Suppressor macrophage treated with lipopolysaccharide for 4 hours (primary cell): ENCODE measurements at places on chromosomes 6 and 20.

GRCh38 chr6:93746892-93747291 is 327.5 kb upstream of the EPHA7 start:
- no peak for DNase-seq

DNA sequence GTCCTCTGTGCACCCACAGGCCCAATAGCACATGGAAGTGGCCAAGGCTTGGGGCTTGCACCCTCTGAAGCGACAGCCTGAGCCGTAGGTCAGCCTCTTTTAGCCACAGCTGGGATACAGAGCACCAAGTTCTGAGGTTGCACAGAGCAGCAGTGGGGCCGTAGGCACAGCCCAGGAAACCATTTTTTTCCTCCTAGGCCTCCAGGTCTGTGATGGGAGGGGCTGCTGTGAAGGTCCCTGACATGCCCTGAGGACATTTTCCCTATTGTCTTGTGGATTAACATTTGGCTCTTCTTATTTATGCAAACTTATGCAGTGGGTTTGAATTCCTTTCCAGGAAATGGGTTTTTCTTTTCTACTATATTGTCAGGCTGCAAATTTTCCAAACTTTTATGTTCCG is 878.7 kb upstream of the MAN1A1 start:
- no peak for DNase-seq

DNA sequence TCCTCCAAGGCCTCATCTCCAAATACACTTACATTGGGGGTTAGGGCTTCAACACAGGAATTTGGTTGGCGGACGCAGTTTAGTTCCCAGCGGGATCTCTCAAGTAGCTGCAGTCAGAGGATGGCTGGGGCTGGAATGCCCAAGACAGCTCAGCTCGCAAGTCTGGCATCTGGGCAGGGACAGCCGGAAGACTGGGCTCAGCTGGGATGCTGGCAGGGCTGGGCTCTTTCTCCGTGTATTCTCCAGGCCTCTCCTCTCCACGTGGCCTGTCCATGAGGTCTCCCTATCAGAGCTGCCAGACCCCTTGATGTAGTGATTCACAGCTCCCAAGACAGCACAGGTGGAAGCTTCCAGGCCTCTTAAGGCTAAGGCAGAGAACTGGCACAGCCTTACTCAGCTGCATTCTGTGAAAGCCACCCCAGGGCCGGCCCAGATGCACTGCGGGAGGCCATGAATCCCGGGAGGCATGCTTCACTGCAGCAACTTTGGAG is 5.0 kb downstream of the FGD2 start:
- no peak for DNase-seq

DNA sequence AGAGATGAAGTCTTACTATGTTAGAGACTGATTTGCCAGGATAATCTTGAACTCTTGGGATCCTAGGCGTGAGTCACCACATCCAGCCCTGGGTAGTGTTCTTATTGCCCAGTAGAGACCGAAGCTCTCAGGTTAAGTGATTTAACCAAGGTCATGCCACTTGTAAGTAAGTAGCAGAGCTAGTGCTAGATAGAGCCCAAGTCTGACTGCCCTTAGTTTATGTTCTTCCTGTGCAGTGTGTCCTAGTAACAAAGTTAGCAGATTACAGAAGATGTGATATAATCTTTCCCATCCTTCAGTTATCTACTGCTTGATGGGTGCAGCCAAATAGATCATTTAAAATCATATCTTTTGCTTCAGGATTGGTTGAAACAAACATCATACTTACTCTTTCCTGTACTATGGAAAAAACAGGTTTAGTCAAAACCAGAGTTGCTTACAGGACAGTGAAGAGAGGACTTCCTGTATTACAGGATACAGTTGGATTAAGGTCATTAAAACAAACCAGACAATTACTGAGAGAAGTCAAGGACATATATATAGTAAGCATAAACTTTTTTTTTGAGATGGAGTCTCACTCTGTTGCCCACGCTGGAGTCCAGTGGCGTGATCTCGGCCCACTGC is 9.5 kb upstream of the PABPC1L start:
- DNase-seq: no peak

GRCh38 chr6:167093406-167093921 is 29.4 kb upstream of the CCR6 start:
- no peak for DNase-seq

DNA sequence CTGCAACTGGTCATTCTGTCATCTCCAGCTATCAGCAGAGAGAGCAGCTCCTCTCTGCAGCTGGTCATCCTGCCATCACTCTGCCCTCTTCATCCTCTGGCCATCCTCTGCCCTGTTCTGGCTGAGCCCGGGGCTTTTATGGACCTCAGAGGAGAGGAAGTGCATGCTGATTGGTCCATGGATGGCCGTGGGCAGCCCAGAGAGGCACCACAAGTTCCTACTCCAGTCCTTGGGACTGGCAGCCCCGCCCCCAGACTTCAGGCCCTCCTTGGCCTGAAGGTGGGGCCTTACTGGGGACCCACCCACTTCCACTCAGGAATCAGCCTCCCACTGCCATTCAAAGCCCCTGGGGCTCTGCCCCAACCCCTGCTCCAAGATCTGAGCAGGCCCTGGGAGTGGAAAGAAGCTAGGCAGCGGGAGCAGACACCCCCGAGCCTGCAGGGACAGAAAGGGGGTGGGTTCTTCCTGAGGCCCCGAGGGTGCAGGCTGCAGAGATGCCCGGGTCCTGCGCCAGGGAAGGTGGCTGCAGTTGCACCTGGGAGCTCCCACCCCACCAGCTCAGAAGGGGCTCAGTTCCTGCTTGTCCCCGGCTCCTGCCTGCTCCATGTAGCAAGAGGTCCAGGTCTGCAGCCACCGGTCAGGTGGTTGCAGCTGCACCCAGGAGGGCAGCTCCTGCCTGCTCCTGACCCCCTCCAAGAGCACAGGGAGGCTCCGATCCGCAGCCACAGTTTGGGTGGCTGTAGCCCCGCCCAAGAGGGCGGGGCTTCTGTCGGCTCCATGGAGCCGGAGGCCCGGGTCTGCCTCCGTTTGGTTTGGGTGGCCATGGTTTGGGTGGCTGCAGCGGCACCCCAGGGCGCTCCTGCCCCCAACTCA is 34.1 kb upstream of the HMGA1 start:
- DNase-seq: no peak

DNA sequence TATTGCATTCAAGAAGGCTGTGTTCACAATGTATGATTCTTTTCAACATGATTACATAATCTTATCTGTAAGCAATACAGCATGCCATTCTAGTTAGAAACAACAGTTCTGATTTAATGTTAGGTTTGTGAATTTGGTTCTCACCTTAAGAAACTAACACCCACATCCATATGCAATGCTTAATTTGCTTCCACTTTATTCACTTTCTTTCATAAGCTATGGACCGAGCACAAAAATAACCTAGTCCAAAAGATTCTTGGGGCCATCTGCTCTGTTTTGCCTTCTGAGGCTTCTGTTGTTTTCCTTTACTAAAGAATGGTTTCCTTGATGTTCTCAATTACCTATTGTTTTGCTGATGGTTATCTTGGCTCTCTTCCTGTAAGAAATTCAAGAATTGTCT is 258.2 kb downstream of the EYS start:
- no peak for DNase-seq

GRCh38 chr6:6678811-6679210 is 90.3 kb downstream of the LY86 start:
- DNase-seq: no peak

- DNase-seq: peak; percentile 37
Observed at GRCh38 chr20:41306061-41306727, 11.3 kb downstream of the ZHX3 start.

DNA sequence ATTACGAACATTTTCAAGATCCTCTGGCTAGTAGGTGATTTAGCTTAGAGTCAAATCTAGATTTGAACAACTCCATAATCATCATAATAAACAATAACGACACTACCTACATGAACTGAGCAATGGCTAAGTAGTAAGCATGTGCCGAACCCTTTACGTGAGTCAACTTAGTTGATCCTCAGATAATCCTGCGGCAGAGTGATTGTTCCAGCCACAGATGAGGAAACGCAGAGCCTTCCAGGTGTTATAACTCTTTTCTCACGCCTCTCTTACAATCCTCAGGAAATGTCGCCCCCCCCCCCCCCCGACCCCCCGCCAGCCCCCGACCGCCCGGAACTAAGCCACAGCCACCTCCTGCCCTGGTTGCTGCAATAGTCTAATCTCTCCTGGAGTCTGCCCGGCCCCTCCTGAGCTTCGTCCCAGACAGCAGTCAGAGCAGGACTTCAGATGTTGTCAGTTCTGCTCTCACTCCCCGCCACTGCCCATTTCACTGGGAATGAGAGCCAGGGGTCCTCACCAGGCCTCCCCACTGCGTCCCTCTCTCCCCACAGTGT is 141.5 kb upstream of the AGPAT4 start:
- DNase-seq: no peak

- peak; percentile 50 for DNase-seq
Observed at GRCh38 chr6:90025523-90026061, 131.3 kb downstream of the GJA10 start.

DNA sequence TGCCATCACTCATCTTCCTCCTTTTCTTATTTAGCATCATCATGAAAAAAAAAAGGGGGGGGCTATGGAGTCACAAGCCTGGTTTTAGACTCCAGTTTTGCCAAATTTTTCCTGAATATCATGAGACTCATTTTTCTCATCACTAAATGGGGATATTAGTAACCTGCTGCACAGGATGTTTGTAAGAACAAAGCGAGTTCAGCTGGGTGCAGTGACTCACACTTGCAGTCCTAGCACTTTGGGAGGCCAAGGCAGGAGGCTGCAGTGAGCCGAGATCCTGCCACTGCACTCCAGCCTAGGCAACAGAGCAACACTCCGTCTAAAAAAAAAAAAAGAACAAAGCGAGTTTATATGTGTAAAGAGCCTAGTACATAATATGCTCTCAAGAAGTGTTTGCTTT is 82.8 kb downstream of the TFAP2A start:
- no peak for DNase-seq

DNA sequence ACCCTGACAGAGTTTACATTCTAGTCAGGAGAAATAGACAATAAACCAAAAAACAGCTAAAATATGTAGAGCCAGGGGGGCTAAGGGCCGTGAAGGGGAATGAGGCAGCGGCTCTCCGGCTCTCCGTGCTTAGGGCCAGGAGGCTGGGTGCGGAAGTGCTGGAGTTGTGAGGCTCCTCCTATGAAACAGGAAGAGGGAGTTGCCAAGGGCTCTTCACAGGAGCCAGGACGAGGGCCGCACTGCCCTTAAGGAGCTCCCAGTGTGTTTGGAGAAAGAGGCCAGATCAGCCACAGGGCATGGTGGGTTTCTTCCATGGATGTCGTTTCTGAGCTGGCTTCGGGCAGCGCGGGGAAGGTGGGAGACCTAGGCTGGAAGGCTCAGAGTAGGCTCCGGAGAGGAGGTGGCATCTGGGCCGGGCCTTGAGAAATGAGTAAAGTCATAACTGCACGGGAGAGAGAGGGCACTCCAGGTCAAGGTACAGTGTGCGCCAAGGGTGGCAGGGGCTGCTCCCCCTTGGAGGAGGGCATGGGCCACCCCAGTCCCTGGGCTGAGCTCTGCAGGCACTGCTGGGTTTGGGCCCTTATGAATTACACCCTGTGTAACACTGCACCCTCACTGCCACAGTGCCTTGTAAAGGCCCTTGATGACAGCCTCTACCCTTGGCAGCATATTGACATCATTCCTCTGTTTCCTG is 20.8 kb upstream of the MLN start:
- no peak for DNase-seq

DNA sequence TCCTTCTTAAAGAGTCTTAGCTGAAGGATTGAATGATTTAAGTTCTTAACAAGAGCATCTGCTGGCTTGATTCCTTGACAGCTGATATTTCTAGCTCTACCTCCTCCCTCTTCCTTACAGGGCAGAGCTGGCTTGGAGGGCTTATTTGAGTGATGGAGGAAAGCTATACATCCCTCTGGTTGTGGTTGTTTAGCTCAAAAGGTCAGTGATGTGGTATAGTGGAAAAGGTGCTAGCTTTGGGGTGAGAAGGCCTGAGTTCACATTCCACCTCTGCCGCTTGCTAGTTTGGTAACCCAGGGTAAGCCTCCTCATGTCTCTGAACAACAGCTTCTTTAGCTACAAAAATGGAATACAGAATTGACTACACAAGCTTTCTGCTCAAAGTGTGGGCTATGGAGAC is 8.3 kb downstream of the CHMP4B start:
- no peak for DNase-seq

GRCh38 chr6:52675372-52675771 is 4.5 kb downstream of the TMEM14A start:
- no peak for DNase-seq

DNA sequence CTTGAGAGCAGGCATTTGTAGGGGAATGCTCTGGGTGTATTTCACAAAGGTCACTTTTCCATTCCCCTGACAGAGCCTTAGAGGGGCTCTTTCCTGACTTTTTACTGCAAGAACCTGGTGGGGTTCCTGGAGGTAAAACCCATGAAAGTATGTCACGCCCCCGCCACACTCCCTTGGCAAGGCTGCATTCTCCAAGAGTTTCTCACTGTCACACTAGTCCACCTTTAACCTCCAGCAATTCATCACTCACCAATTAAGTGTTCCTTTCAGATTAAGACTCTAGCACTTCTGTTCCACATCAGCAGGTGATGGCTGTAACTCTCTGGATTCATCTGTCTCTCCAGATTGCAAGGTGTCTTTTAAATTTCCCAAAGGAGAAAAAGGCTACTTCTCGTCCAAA is 32.7 kb upstream of the NKX2-4 start:
- no peak for DNase-seq

DNA sequence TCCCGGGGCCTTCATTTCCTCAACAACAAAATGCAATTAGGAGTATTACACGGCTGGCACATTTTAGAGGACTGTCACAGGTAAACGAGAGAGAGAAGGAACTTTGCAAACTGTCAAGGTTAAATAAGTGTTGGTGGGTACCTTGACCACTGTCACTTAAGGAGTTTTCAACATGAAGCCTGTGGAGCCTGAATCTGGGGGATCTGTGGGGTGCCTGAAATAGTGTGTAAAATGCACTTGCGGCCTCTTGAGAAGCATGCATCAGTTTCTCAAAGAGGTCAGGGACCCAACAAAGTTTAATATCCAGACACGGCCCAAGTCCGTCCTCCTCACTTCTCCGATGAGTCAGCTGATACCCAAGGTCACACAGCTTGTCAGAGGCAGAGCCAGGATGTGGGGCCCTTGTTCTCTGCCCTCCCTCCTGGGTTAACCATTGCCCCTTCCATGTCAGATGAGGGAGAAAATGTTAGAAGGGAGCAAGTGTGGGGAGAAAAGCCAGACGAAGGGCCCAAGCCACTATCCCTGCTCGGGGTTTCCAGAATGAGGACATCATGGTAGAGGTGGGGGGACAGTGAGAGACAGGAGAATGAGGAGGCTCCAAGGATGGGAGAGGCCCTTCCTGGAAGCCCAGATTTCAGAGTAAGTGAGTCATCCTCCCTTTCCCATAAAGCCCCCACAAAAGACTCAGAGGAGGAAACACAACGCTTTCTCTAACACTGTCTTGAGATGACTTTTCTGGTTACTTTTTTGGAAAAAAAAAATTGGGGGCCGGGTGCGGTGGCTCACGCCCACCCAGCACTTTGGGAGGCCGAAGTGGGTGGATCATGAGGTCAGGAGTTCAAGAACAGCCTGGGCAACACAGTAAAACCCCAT is 42.2 kb downstream of the C6orf132 start:
- peak; percentile 45 for DNase-seq

- no peak for DNase-seq
Observed at GRCh38 chr6:14109411-14109826, 8.2 kb upstream of the CD83 start.
